ENCODE measurements at places on chromosomes 3 and 15.
A peak's percentile ranks its signal among the peaks of the same experiment; 100 is the strongest.

DNA sequence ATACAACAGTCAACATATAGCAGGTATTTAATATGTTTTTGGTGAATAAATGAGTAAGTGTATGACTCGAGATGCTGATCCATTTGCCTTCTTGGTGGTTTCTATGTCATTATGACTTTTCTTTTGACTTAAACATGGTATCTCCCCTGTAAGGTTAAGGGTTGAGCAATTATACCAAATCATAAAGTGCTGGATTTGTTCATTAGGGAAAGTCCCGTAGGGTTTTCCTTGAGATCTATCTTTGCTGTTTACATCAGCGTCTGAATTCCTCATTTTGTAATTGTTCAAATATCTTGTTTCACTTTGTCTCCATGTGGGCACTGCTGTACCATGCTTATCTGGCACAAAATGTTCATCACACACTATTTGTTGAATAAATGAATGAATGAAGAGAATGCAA, 562.6 kb downstream of the EDEM1 start:
- no peak for DNase-seq

GRCh38 chr15:98567951-98568350, 80.4 kb upstream of the IGF1R start:
- no peak for DNase-seq

DNA sequence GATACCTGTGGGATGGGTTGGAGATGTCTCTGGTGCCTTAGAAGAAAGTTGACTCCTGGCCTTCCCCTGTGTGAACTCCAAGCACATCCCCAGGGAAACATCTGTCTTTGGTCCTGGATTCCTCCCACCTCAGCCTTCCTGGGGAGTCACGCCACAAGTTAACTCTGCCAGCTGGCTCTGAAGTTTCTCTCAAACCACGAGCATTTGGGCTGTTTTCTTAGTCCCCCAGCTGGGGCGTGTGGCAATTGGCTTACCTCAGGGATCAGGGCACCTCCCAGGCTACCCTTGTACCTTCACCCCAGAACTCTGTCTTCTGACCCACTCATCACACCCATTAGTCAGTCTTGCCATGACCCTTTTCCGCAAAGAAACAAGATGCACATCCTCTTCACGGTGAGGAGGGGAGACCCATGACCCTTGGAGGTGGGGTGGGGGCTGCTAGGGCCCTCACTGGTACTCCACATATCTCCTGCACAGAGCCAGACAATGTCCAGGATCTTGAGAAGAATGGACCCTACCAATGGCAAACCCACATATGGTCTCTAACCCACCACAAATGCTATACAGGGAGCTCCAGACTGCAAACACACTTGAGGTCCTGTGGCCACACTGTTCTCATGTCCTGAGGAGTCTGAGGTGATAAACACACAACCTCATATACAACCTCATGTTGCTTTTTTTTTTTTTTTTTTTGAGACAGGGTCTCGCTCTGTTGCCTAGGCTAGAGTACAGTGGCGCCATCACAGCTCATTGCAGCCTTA, 3.9 kb downstream of the NEIL1 start:
- DNase-seq: no peak

GRCh38 chr15:37586011-37586583, 348.3 kb upstream of the TMCO5A start:
- DNase-seq: no peak

GRCh38 chr3:58250093-58250707, 12.6 kb downstream of the ABHD6 start:
- DNase-seq: no peak

DNA sequence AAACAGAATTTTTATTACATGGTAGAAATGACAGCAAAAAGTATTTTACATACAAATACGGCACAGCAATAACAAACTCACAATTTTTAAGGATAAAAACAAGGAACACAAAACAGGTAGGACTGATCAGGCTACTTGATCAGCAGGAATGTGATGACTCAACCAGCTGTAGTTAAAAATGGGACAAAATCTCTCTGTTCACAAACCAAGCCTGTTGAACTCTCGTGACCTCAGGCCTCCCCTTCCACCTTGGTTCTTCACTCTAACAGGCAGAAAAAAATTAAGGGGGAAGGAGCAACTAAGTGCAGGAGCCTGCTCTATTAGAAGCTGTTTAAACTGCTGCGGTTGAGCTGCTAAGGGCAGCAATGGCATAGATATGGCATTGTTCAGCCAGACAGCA, 18.7 kb downstream of the FBXL22 start:
- no peak for DNase-seq

DNA sequence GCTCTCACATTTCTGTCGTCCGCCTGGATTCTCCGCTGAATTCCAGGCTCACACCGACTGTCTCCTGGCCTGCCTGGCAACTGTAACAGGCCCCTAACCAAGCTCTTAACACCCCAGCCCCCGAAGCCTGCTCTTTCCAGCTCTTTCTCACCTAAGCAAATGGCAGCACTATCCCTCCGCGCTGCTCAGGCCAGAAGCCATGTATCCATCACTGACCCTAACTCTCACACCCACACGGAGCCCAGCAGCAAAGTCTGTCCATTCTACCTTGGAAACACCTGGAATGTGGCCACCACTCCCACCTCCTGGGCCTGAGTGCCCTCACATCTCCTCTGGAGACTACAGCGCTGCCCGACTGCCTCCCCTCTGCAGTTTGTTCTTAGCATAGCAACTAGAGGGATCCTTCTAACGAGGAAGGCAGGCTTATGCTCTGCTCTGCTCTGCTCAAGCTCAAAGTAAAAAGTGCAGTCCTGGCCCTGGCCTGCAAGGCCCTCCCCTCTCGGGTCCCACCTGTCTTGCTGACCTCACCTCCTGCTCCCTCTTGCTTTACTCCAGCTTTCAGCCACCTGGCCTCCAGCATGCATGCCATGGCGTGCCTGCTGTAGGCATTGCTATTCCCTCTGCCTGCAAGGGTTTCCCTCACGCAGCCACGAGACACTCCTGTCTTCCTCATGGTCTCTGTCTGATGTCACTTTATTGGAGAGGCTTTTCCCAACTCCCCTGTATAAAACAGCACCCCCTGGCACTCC, 27.2 kb downstream of the FEM1B start:
- DNase-seq: no peak

DNA sequence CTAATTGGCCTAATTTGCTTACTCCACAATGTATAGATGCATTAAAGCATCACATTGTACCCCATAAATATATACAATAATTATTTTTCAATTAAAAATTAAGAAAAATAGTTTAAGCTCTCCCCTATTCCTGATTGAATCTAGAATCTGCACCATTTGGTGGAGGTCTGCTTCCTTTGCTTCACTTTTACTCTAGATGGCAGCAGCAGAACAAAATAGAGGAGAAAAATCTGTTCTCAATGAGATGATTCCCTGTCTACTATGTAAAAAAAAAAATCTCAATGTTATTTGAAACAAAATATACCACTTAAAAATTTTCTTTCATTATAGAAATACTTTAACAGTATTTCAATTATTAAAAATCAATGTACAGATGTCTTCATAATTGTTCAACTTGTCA, 109.6 kb upstream of the FXR1 start:
- DNase-seq: no peak

DNA sequence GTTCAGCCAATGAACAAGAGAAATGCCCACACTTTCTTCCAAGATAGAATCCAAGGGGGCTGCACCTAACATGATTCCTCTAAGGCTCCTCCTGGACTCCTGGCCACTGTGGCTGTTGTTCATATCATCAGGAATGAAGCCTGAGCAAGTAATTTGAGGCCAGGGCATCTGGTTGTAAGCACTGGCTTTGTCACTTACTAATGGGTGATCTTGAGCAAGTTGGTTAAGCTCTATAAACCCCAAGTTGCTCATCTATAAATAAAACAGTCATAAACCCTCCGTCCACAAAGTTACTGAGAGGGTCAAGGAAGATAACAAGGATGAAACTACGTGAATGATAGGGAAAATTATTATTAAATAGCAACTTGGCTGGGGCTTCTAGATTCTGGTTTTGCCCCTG, 58.3 kb downstream of the CDC25A start:
- DNase-seq: no peak

DNA sequence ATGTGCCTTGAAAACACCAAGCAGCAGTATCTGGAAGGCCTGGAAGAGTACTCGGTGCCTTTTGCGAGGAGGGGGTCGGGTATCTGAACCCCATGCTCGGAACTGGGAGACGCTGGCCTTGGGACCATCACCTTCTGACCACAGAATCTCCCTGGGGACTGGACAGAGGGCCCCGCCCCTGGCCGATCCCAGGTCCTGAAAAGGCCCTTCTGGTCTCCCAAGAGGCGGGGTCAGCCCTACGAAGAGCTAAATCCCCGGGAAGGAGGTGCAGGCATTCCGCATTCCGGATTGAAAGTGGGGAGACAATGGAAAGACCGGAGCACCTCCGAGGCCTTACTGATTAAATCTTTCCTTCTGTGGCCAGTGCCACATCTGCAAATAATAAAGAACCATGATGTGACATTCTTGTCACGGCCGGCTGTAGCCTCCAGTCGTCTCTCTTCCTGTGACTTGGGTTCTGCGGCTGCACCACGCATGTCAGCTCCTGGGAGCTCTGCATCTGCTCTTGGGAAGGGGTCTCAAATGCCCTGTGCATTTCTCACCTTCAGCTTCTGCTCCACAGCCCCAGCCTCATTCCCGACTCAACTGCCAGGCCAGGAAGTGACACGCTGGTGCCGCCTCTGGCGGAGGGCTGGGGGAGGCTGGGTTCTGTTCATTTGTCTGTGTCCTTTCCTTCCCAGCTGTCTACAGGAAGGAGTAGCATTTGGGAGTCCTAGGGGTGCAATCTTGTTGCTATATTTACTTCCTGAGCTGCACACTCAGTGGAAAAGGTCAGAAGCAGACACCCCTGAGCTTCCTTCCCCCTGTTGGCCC, 173.5 kb downstream of the KLF13 start:
- DNase-seq: no peak

- DNase-seq: no peak
These were observed 29.1 kb upstream of the MANF start for GRCh38 chr3:51355891-51356578.

GRCh38 chr3:32078085-32078634, 28.3 kb upstream of the GPD1L start:
- no peak for DNase-seq

GRCh38 chr15:67843571-67844387, 3.9 kb upstream of the RNU6-1 start:
- DNase-seq: no peak

GRCh38 chr15:90001683-90002427, 731 bp downstream of the ZNF710 start:
- peak; percentile 56 for DNase-seq

- DNase-seq: no peak
These were observed 257.4 kb downstream of the PLOD2 start for GRCh38 chr3:145903472-145904013.

- DNase-seq: no peak
These were observed 68.0 kb upstream of the XCR1 start for GRCh38 chr3:46095307-46095706.

DNA sequence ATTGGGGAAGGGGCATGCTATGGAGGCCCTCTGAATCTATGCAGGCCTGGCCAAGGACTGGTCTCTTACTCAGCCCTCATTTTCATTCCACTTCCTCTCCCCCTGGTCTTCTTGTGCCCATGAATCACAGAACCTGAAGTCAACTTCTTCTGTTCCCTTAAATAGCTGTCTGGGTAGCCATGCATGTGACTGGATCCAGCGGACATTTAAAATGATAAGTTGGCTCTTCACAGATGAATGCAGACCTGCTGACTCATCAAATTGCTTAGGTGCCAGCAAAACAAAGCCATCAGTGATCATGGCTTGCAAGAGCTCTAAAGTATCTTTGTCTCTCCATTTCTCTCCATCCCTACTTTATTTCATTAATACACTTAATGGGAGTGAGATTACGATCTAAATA, 90.1 kb upstream of the CADPS start:
- no peak for DNase-seq

- DNase-seq: no peak
These were observed 62.6 kb upstream of the ATP11B start for GRCh38 chr3:182730675-182731042.

DNA sequence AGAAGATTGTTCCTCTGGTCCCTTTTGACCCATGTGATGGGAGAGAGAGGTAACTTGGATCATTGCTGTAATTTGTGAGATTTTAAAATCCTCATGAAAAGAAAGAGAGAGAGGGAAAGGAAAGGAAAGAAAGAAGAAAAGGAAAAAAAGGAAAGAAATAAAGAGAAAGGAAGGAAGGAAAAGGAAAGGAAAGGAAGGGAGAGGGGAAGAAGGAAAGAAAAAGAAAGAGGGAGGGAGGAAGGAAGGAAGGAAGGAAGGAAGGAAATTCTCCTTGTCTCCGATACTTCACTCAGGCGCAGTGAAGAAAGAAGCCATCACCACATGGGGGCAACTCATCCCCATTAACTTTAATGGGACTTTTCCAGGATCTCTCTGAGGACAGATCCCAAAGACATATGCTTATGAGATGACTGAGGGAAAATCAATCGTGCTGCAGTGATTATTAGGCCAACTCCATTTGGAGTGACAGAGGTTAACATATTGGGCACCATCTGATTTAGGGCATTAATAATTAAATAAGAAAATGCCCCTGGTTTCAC, 123.0 kb downstream of the MEGF11 start:
- no peak for DNase-seq

DNA sequence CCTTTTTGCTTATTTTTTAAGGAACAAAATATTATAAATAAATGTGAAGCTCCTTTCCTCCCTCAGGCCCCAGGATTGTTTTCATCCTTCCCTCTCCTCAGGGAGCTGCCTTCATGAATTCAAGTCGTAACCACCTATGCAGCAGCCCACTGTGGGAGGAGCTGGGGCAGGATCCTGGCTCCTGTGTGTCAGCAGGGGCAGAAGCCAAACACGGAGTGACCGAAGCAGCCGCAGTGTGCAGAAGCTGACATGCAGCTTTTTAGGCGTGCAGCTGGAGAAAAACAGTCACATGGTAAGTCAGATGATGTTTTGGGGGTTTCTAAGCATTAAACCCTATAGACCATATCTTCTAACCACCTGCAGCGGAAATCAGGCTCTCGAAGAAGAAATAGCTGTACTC, 231.3 kb downstream of the OCA2 start:
- DNase-seq: no peak

- DNase-seq: no peak
These were observed 42.4 kb downstream of the OIP5 start for GRCh38 chr15:41289953-41290352.

DNA sequence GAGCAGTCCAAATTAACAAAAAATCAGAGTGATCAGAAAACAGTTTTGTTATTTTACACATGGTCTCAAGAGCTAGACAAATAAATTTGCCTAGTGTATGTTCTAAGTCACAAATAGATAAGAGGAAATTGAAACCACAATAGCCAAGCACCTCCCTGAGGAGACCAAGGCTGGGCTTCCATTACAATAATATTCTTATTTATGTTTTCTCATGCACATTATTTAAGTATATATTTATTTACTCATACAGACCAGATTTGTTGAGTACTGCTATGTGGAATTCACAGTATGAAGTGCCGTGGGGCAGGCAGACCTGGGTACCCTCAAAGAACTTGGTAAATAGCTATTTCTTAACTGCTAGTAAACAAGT, 242.3 kb upstream of the ICE2 start:
- no peak for DNase-seq

DNA sequence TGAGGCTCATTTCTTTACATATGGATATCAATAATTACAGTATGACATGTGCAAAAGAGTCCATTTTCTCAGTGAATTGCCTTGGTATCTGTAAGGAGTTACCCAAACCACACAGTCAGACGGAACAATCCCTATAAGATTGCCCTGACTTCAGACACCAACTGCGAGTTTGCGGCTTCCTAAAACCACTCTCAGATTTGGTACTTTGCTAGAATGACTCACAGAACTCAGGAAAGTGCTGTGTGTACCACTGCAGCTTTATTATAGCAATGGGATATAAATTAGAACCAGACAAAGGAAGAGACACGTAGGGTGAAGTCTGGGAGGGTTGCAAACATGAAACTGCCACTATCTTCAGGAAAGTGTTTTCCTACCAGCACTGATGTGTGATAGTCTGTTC, 45.8 kb upstream of the ATP13A3 start:
- no peak for DNase-seq

Measured in stimulated activated CD8-positive, alpha-beta memory T cell treated with anti-CD3 and anti-CD28 coated beads, Interleukin-4, amount 100 ng/mL, for 24 hours (primary cell).